NCI-H2107 (cell line): ENCODE measurements at places on chromosomes 11 and 22.

DNA sequence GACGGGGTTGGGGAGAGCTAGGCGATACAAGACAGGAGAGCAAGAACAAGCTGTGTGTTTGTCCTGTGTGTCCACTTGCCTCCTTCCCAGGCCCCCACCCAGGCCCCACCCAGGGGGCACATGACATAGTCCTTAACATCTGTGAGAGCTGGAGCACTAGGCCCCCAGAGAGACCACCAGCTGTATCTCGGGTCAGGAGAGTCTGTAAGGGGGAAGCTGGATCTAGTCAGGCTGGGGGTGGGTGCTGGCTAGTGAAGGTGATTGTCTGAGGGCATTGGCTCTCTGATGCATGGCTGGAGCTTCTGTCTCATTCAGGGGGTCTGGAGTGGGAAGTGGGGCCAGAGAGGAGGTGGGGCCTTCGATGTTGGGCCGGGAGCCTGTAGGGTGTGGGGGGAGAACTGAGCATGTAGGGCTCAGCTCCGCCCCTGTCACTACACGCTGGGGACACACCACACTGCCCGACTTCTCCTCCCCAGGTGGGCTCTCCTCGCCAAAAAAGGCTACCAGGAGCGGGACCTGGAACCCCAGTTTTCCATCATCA lies 571 bp downstream of the P2RX6 start:
- DNase-seq: no peak

DNA sequence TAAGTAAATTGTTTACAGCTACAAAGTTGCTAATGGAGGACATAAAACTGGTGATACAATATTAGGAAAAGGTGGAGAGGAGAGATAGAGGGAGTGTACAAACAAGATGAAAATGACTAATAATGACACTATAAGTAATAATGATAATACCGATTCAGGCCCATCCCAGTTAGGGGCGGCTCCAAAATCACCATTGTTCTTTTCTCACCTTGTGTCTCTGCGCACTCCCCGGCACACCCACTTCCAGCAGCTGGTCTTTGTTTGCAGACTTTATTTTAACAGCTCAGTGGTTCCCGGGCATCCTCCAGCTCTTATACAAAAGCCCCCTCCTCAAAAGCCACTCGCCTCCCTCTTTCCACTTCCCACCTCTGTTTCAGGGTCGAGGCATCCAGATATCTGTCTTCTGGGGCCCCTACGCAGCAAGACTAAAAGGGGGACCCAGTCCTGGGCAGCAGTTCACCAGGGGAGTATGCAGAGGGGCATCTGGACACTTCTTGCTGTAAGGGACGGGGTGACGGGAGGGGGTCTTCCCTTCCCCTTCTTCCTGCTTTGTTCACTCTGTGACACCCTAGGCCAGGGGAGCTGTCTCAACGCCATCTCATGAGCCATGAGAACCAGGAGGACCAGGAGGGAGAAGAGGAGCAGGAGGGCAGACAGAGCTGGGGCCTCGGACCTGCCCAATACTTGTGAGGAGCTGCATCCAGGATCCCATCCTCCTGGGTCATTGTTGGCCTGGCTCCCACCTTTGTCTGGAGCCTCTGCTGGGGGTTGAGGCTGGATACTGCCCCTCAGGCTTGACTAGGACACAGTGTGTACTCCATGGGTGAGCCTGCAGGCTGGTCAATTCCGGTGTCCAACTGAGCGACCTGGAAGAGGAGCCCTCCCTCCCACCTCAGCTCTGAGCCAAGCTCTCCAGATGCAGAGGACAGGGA lies 2.7 kb downstream of the APOL2 start:
- no peak for DNase-seq

GRCh38 chr11:117009905-117010605 lies 88.2 kb downstream of the SIK3 start:
- DNase-seq: no peak

- no peak for DNase-seq
Measured at GRCh38 chr22:46696229-46696518, 41.9 kb downstream of the CERK start.
